ENCODE measurements at places on chromosomes 5 and 9. TPM values are rescaled to one million over a fixed set of nuclear protein-coding genes. Genes with fewer than 3 reads are reported as not detected.

DNA sequence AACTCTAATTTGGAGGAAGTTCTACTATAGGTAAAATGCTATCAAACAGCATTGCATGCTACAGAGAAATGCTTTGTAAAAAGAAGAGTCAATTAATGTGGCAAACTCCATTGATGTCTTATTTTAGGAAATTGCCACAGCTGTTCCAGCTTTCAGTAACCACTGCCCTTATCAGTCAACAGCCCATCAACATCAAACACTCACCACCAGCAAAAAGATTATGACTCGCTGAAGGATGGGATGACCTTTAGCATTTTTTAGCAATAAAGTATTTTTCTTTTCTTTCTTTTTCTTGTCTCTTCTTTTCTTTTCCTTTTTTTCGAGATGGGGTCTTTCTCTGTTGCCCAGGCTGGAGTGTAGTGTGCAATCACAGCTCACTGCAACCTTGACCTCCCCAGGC is 26.0 kb downstream of the CRHBP start:
- no peak for DNase-seq

GRCh38 chr5:157610990-157611389 is 35.4 kb upstream of the ADAM19 start:
- no peak for DNase-seq

Gene SLC46A2
- not detected for total RNA-seq

DNA sequence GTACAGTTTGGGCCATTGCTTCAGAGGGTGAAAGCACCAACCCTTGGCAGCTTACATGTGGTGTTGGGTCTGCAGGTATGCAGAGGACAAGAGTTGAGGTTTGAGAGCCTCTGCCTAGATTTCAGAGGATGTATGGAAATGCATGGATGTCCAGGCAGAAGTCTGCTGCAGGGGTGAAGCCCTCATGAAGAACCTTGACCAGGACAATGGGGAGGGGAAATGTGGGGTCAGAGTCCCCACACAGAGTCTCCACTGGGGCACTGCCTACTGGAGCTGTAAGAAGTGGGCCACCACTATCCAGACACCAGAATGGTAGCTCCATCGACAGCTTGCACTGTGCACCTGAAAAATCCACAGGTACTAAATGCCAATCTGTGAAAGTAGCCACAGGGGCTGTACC is 113.6 kb upstream of the SPATA31C2 start:
- no peak for DNase-seq

DNA sequence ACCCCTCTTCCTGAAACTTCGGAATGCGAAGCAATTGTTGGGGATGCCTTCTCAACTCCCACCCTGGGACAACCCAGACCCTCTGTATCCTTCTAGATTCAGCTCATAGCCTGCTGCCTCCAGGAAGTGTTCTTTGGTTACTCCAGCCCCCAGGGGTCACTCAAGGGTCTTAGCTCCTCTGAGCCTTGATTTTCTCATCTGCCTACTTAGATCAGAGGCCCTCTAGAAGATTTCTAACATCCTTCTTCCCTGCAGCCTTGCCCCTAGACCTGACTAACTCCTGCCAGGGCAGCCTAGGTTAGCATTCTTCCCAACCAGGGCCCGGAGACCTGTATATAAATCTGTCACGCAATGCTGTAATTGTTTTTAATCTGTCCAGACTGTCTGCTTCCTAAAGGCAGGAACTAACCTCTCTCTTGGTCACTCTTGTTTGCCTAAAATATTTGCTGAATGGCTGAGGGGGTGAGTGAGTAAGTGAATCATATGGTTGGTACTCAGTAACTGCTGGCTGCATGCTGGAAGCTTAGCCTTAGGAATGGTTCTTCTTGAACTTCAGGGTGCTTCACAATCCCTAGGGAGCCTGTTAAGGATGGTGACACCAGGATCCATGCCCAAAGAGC is 8.2 kb downstream of the GALNT10 start:
- peak; percentile 43 for DNase-seq

Gene DHX29
- total RNA-seq = 28.4 TPM

DNA sequence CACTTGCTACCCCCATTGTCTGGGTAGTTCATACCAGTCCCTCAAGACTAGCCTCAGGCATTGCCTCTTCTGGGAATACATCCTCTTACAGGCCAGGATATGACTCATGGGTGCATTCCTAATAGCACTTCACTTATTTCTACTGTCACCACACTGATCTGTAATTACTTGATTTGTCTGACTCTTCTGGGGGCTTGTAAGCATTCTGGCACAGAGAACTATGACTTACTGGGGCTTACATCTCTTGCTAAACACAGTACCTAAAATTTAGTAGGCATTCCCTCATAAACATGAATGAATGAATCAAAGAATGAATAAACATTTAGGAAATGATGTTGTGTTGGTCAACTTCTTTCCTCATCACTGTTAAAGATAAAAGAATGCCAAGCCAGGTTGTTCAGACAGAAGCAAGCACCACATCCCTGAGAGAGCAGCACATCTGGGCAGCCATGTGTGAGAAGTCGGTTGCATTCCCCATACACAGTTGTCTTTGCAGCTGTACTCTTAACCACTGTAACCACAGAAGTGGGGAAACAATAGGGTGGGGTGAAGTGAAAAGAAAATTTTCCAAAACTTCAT is 27.6 kb downstream of the IL7R start:
- DNase-seq = no peak

DNA sequence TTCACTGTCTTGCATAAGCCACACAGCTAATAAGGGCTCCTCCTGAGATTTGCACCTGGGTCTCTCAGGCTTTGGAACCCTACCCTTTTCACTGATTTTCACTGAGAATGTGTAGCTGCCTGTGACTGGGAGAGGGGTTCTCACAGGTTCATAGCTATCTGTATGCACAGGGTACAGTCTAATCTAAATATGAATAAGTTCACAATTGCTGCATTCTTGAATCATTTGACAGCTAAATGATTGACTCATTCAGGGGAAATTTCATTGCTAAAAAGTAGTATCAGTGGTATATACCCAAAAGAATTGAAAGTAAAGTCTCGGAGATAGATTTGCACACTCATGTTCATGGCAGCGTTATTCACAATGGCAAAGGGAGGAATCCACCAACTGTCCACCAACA is 140.7 kb downstream of the BOD1 start:
- DNase-seq = no peak

DNA sequence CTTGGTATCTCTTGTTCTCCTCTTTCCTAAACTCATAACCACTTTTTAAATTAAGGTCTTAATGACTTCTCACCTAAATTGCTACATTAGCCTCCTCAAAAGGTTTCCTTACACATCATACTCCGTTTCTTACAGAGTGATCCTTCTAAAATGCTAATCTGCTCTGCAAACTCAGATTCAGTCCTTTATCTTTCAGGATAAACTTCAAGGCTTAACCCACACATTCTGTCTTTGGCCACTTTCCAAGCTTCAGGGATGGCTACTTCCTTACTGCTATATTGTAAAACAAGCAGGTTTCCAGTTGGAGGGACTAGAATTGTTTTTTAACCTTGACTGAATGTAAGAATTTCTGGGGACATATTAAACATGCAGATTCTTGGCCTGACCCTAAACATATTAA is 105.5 kb upstream of the CHD1 start:
- DNase-seq = no peak

DNA sequence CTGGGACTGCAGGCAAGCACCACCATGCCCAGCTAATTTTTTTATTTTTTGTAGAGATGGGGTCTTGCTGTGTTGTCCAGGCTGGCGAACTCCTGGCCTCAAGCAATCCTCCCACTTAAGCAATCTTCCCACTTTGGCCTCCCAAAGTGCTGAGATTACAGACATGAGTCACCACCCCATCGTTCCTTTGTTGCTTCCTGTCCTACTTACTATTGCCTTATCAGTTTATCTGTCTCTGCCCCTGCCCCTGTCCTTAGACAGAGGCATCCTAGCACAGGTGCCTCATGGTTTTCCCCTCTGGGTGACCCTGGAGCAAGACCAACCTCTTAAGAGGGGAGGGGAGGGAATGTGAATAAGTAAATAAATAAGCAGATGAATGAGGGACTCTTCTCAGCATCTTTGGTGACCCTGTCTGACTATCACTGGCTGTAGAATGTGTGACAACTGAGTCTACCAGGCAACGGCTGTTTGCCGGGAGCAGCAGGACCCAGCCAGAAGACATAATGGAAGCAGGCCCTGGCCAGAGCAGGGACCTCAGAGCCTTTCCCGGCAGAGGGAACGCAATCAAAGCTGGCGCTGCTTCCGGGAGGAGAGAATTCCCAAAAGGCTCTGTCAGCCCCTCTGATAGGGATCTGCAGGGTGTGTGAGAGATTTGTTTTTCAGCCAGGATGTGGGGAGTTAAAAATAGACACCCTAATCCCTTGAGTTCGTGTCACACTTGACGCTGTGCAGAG is 43.8 kb upstream of the DAB2IP start:
- no peak for DNase-seq
